CD4-positive, alpha-beta T cell treated with Interferon gamma for 1 hour (primary cell): ENCODE measurements at places on chromosomes 4 and X.

DNA sequence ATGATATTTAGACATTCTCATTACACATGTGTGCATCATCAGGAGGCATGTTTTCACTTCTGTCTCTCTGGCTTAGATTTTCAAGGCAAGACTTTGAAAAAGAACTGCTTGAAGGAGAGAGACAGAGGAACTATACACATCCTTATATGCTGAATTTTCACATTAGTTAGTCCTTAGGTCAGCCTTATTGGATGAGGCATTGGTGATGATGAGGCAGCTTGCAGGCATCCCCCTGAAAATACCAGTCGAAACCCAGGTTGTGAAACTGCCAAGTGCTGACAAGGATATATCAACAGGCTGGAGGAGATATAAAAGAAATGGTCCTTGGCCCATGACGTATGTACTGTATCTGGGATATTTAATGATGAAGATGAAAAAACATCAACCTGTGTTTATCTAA lies 297.2 kb upstream of the AADAT start:
- DNase-seq, result no peak

DNA sequence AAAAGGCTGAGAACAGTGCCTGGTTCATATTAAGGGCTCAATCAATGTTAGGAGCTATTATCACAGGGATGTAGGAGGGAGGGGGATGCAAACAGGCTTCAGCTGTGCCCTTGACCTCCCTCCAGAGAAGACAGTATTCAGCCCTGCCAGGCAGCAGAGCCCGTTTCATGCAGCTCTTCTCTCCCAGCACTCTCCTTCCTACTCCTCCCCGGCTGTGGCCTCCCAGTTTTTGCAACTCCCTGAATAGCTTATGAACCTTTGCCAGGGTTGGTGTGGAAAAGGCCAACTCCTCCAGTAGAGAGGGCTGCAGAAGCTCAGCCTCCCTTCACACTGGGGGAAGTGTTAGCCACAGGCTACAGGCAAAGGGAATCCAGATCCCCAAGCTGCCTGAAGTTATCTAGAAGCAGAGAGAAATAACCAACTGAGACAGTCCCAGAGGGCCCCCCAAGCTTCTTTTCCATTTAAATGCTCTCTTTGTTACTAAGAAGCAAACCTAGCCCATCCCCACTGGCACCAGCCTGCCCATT lies 31.7 kb upstream of the APLN start:
- DNase-seq, result no peak

GRCh38 chrX:154712781-154713740 lies 37.8 kb downstream of the GAB3 start:
- DNase-seq, result no peak

GRCh38 chr4:111984169-111984819 lies 161.0 kb upstream of the FAM241A start:
- no peak for DNase-seq

DNA sequence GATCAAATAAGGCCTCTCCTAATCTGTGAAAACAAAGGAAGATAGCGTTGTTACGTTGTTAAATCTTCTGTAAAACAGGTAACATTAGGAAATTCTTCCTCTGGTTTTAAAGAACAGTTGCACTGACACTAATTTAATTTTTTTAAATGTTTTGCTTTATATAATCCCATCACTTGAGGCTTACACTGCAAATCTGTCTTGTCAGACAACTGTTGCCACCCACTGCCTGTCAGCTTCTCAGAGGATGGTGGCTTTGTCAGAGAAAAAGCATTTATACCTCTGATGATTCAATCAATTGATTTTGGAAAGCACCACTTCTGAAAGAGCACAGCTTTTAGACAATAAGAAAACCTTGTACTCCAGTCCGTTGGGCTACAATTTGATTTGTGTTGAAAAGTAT lies 799.1 kb downstream of the FSTL5 start:
- no peak for DNase-seq

- DNase-seq, result no peak
Observed at GRCh38 chr4:25799522-25799921, 63.3 kb downstream of the SEL1L3 start.

- DNase-seq, result no peak
Observed at GRCh38 chr4:173883821-173884220, 353.8 kb upstream of the HAND2 start.

GRCh38 chr4:109424093-109424841 lies 9.3 kb upstream of the SEC24B start:
- no peak for DNase-seq

GRCh38 chrX:38103857-38104812 lies 97.8 kb downstream of the SYTL5 start:
- DNase-seq, result no peak

DNA sequence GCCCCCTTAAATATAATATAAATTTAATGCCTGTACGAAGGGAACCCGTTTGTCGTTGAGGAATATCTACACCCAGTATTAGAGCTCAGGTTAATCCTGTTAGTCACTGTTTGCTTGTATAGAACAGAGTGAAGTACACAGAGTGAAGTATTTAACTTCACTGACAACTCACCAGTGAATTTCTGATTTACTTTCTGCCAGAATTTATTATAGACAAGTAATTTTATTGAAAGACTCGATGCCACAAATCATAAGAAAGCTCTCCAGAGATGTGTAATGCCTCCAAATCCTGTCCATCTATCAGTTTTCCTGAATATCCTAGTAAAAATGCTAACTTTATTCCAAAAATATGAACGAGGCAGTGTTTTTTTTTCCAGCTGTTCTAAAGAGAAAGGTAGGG lies 1.6 kb downstream of the GAB1 start:
- no peak for DNase-seq

DNA sequence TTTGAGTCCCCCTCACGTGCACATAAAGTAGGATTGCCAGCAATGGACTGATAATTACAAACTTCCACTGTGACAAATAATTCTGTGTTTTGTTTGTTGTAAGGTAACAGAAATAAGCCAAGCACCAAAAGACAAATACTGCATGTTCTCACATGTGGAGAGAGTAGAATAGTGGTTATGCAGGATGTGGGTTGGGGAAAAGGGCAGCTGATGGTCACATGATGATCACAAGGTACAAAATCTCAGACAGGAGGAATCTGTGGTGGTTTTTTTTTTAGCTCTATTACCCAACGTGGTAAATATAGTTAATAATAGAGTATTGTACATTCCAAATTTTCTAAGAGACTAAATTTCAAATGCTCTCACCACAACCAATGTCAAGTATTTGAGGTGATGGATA lies 182.3 kb downstream of the BANK1 start:
- DNase-seq, result no peak

GRCh38 chrX:20388594-20388993 lies 121.9 kb upstream of the RPS6KA3 start:
- no peak for DNase-seq

DNA sequence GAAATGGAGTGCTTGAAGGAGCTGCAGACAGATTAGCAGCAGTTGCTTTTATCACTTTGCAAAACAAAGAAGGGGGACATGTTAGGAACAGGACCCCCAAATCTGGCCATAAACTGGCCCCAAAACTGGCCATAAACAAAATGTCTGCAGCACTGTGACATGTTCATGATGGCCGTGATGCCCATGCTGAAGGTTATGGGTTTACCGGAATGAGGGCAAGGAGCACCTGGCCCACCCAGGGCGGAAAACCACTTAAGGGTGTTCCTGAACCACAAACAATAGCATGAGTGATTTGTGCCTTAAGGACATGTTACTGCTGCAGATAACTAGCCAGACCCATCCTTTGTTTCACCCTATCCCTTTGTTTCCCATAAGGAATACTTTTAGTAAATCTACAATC lies 79.6 kb upstream of the GC start:
- DNase-seq, result no peak

DNA sequence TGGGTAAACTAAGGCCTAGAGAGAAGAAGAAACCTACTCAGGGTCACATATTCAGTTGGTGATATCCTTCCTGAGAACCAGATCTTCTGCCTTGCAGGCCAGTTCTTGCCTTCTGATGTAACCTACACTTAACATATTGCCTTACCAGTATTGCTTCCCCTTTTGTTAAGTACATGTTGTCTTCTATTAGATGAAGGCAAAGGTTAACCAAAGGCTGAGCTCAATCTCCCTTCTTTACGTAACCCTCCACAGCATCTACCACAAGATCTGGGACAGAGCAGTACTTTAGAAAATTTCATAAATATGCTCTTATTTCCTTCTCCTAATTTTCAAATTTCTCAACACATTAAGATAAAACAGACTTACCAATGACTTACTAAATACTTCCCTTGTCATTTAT lies 474.4 kb downstream of the SH2D1A start:
- DNase-seq, result no peak

GRCh38 chr4:3461515-3462291 lies 1.4 kb upstream of the DOK7 start:
- DNase-seq, result no peak
